Heart right ventricle (tissue), 16 donors: ENCODE measurements at places on chromosomes 5 and 9. TPM values are rescaled to one million over a fixed set of nuclear protein-coding genes. Genes with fewer than 3 reads are reported as not detected.

S100Z gene
- not detected for total RNA-seq

SLC2A8 gene
- total RNA-seq: 13.3 TPM

TAF11L3 gene
- total RNA-seq: not detected

EIF4E1B gene
- total RNA-seq: not detected

CMYA5 gene
- total RNA-seq: 771 TPM

STK32A gene
- 0.73 TPM for total RNA-seq

SMIM33 gene
- not detected for total RNA-seq

ZNF883 gene
- total RNA-seq: 9.7 TPM

FCN2 gene
- not detected for total RNA-seq

STXBP1 gene
- total RNA-seq: 45.8 TPM

KCNT1 gene
- total RNA-seq: 7.1 TPM

LHX6 gene
- 2.5 TPM for total RNA-seq

SELENOP gene
- total RNA-seq: 275 TPM

LCN1 gene
- not detected for total RNA-seq

PLEKHG4B gene
- total RNA-seq: not detected

PROB1 gene
- 26.3 TPM for total RNA-seq

CKMT2 gene
- 1,568 TPM for total RNA-seq

TIGD6 gene
- total RNA-seq: 3.1 TPM

TCF7 gene
- 3.3 TPM for total RNA-seq

MLANA gene
- total RNA-seq: not detected

CCNI2 gene
- total RNA-seq: not detected
